Coronary artery (tissue), 2 donors: ENCODE measurements at places on chromosomes 7 and 10.

DNA sequence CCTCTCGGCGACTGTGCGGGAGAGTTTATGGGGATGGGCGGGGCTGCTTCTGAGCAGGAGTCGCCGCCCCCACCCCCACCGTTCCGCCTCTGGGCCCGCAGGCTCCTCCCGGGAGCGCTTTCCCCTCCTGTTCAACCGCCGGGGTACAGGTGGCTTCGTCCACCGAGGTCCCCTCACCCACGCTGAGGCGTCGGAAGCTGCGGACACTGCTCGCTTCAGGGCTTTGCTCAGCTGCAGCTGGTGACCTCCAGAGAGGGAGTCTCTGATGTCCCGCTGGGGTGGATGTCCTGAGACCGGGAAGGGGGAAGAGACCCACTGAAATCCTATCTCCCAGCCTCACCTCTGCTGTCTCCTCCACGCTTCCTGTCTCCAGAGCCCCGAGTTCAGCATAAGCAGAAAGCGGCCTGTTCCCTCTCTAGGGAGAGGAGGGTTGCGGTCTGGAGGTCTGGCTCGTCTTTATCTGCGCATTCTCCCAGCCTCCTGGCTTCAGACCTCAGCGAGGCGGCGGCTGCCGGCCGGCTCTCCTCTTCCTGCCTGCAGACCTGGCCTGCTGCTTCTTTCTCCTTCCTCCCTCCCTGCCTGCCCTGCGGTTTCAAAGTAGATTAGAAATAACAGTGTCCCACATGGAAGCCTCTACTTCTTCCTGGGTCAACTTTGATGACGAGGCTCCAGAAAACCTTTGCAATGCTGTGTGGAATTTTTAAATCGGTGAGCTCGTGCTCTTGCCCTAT, 1.8 kb downstream of the CYP2E1 start:
- DNase-seq = no peak

GRCh38 chr10:5723692-5724091, 39.1 kb downstream of the TASOR2 start:
- no peak for DNase-seq

DNA sequence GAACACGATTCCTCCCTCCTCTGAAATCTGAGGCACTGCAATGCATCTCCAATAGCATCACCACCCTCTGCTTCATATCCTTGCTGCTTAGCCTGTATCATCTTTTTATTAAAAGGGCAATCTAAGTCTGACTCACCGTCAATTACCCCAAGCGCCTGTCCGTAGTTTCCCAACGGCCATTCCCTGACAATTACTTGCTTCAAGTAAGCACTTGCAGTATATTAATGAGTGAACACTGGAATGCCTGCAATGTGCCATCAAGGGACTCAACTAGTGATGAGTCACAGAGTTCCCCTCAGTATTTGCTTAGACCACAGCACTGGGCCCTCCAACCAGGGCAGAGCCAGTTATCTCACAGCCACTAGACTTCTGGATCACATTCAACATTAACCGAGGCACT, 19.5 kb upstream of the PPP1R3C start:
- no peak for DNase-seq

- DNase-seq = peak; percentile 80
Observed at GRCh38 chr10:14751014-14751896, 23.4 kb downstream of the FAM107B start.

DNA sequence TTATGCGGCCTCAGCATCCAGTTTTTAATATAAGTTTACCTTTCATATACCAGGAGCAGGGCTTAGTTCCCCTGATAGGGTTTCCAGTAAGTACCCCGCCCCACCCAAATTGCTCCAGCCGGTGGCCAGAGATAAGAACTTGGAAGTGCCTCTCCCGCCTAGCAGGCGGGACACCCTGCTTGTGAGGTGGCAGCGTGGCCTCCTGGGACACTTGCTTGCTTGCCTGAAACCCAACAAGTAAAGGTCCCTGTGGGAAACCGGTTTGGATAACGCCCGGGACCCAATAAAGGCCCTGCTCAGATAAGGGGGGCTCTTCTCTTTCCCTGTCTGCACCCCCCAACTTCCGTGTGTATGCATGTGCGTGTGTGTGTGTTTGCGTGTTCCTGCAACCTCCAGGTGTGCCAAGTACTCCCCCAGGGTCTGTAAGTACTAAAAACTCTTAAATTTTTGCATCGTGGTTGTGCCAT, 154.3 kb downstream of the ARHGAP21 start:
- no peak for DNase-seq

- no peak for DNase-seq
Observed at GRCh38 chr7:106365252-106366005, 80.6 kb upstream of the NAMPT start.

DNA sequence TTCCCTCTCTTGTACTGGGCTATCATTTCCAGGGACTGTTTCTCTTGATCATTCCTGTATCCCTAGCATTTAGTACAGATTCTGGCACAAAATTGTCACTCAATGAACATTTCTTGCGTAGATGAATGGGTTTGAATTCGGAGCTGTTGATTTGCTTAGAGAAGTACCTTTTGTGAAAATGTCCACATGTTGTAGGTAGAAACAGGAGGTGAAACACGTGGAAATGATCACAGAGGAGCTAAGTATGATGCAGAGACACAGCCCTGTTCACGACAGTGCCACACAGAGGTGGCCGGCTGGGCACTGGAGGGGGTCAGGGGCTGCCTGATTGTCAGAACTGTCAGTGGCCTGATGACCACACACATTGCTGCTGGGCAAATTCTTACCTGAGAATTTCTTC, 196.1 kb upstream of the PRKCQ start:
- no peak for DNase-seq

DNA sequence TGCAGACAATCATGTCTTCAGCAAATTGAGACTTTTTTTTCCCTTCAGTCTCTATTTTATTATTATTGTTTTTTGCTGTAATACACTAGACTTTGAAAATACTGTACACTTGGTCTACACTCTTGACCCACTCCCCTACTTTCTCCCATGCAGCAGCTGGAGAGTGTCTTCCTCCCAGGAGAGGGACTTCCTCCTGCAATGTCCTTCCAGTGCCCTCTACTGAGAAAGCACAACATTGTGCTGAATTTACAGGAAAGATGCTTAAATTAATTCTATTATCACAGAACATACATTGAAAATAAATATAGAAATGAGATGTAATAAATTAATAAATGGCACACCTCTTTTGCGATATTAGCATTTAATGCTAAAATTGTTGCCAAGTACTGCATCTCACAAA, 411.3 kb downstream of the CCSER2 start:
- DNase-seq = no peak
